ENCODE measurements at places on chromosomes 5 and 9.

- peak; percentile 54 for DNase-seq
Measured at GRCh38 chr5:11683666-11684065, 220.6 kb downstream of the CTNND2 start.

DNA sequence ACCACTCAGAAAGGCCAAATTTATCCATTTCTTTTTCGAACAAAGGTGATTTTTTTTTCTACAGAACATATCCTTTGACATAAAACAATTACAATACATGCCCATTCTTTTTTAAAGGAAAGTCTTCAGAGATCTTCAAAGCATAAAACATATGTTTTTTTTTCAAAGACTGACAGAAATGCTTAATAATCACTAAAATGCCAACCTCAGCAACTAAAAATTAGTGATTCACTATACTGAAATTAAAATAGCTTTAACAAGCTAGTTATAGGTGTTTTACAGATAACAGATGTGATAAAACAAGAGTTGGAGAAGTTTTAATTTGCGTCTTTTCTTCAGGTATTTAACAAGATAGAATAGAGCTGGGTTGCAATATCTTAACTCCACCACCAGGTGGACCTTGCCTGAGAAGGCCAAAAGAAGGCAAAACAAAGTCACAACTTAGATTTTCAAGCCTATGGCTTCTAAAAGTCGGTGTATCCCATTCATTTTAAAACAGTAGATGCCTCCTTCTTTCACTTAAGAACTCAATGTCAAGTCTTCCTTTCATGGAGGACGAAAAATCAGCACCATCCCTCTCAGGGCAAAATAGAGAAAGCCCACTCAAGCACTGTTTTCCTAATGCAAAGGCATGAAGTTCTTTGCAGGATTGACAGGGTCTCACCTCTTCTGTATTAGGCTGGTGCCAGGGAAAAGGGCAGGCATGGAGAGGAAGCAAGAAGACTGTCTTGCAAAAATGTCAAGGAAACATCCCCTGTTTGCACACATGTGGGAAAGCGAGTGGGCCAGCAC is 31.1 kb upstream of the CPLX2 start:
- peak; percentile 7 for DNase-seq

GRCh38 chr9:70031141-70031545 is 12.5 kb upstream of the MAMDC2 start:
- no peak for DNase-seq

DNA sequence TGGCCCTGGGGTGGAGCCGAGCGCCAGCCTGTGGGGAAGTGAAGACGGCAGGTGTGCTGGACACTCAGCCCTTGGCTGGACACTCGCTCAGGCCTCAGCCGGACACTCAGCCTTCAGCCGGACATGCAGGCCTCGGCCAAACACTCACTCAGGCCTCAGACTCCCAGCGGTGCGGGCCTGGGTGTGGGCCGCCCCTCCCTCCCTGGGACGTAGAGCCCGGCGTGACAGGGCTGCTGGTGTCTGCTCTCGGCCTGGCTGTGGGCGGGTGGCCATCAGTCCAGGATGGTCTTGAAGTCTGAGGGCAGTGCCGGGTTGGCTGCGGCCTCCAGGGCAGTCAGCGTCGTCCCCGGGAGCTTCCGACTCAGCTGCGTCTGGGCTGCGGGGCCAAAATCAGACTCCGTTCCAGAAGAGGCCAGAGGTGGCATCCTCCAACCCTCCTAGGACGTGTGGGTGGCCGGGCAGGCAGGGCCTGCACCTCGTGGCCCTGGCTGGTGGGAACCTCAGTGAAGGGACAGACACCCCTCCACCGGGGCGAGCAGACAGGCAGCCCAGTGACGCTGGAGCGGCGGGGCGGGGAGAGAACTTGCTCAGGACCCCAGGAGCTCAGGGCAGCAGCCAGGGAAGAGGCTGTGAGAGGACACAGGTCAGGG is 28.4 kb downstream of the SLC6A18 start:
- DNase-seq, result no peak

DNA sequence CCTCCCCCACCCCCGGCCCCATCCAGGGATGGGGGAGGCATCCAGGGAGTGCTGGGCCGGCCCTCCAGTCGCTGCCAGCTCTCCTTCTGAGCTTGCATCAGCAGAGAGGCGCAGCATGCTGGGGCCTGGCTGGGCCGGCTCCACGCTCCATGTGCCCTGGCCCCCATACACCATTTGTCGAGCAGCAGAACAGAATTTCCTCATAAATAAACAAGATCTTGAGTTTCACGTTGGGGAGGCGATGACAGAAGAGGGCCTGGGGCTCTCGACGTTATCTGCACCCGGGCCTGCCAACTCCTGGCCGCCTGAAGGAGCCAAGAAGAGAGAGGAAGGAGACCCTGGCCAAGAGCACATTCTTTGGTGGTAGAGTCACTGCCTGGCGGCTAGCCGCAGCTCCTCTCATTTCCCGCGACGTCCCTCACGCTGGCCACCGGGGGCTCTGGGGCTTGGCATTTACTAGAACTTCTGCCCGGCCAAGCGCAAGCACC is 177.0 kb downstream of the FGF18 start:
- no peak for DNase-seq

GRCh38 chr5:178586396-178586795 is 3.8 kb downstream of the COL23A1 start:
- no peak for DNase-seq

- DNase-seq, result no peak
Measured at GRCh38 chr9:22111954-22112247, 102.8 kb upstream of the CDKN2B start.

DNA sequence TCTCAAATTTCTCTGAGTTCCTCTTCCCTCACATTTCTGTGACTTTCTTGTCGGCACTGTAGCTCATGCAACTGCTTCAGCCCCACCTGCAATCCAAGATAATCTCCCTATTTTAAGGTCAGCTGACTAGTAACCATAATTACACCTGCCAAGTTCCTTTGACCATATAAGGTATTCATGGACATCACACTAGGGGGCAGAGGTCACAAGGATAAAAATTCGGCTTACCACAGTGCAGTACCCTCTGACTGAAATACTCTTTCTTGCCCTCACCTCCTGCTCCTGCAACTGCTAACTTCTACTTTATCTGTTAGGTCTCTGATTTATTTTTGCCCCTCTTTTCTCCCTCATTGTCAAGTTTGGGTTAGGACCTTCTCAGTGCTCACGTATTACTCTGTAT is 144.2 kb downstream of the GDNF start:
- DNase-seq, result no peak

GRCh38 chr5:180180846-180181245 is 28.2 kb downstream of the RASGEF1C start:
- no peak for DNase-seq

DNA sequence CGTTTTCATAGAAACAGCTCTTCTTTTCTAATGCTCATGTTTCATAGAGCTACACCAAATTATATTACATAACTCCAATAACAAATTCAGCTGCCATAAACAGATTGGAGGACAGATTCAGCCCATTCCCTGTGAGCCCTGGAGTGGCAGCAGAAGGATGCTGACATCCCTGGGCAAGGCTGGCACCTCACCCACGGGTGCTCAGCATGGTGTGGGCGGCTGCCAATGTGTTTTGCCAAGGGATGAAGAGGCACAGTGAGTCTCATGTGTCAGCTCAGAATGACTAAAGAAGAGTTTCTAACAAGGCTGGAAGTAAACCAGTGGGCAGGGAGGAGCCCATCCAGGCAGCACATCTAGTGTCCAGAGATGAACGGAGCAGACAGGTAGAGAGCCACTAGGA is 127.1 kb upstream of the ICE1 start:
- DNase-seq, result no peak

DNA sequence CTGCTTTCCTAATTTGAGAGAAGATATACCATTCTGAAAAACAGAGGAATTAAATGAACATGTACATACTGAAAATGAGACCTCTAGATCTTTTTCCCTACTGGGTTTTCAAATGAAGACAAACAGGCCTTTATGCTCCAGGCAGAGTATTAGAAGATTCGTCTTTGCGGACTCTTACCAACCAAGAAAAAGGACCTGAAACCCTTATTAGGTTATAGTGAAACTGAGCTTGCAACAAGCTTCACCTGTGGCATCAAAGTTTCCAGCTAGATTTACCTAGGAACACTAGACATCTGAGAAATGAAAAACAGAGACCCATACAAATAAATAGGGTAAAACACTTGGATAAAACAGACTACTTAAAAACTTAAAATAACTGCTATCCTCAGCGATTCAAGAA is 46.3 kb downstream of the SMIM15 start:
- DNase-seq, result no peak

DNA sequence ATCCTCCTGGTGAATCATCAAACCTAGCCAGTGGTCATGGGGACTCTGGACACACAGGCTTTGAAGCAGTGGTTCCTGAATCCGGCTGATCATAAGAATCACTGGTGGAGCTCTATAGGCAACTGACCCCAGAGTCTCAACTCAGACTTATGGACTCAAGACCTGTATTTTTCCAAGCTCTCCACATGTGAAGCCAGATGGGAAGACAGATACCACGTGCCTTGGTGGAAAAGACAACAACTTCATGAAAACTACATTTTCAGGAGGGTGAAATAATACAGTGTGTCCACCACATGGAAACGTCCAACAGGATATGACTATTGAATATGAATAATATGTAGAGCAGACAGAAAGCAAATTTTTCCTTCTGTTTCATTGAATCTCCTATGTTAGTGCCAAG is 33.7 kb downstream of the GABRP start:
- no peak for DNase-seq

- no peak for DNase-seq
Measured at GRCh38 chr5:33827018-33827707, 64.6 kb downstream of the ADAMTS12 start.

GRCh38 chr9:37056046-37056920 is 22.2 kb upstream of the PAX5 start:
- no peak for DNase-seq

- DNase-seq, result peak; percentile 37
Measured at GRCh38 chr9:129383019-129383560, 205.0 kb upstream of the IER5L start.

- DNase-seq, result no peak
Measured at GRCh38 chr5:54445691-54446378, 9.7 kb upstream of the HSPB3 start.

DNA sequence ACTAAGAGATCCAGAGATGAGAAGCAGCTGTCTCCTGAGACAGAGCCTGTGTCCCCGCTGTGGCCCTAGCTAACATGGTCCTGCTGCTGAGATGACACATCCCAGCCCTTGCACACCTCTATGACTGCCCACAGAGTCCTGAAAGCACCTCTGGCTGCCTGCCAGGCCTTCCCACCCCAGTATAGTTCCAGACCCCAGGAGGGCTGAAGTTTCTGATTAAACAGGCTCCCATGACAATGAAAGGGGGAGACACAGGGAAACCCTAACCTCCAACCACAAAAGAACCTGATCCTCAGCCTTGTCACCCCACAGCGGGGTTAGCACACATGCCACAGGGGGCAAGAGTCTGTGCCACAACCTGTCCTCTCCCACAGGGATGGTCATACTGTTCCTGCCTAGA is 15.6 kb downstream of the CIZ1 start:
- no peak for DNase-seq

DNA sequence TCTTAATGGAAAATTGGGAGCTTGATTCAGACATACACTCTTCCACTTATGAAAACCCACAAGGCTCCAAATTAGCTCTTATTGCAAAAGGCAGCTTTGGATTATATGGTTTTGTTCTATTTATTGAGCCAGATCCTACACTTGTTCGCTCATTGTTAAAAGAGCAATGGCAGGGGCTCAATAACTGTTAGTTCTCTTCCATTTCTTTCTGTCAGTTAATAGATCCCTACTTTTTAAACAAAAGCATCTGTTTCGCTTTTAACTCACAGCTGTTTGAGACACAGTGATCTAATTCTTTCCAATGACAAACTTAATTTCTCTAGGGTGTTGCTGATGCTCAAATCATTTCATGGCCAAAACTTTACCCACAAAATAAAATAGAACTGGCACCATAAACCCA is 11.7 kb downstream of the C5 start:
- DNase-seq, result no peak

GRCh38 chr5:116566251-116566650 is 8.4 kb downstream of the SEMA6A start:
- no peak for DNase-seq

DNA sequence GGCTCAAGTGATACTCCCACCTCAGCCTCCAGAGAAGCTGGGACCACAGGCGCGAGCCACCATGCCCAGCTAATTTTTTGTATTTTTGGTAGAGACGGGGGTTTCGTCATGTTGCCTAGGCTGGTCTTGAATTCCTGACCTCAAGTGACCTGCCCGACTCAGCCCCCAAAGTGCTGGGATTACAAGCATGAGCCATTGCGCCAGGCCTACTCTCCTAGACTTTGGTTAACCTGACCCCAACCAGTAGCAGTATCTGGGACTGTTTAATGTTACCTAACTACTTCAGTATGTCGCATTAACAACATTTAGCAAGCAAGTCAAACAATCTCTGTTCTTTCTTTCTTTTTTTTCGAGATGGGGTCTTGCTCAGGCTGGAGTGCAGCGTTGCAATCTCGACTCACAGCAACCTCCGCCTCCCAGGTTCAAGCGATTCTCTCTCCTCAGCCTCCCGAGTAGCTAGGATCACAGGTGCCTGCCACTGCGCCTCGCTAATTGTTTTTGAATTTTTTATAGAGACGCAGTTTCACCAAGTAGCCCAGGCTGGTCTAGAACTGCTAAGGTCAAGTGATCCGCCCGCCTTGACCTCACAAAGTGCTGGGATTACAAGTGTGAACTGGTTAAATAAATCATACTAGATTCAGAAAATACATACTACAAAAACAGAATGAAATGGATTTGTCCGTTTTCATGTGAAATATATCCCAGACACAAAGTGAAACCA is 2.0 kb downstream of the AK3 start:
- DNase-seq, result no peak

DNA sequence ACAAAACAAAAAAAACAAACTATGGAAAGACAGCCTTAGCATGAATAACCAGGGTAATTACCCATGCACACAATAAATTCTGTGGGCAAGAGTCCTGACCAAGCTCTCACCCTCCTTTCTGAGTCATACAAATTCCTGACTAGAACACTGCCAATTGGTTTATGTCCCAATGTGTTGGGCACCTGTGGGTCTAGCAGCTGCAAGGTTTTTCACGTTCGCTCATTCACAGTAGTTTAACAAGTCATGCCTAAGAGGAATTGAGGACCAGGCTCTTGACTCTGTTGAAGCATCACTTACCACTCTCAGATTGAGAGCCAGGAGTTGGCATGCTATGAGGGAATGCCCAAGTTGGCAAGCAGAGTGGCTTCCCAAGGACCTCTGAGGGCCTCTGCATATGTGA is 205.5 kb upstream of the SLC24A2 start:
- DNase-seq, result no peak

DNA sequence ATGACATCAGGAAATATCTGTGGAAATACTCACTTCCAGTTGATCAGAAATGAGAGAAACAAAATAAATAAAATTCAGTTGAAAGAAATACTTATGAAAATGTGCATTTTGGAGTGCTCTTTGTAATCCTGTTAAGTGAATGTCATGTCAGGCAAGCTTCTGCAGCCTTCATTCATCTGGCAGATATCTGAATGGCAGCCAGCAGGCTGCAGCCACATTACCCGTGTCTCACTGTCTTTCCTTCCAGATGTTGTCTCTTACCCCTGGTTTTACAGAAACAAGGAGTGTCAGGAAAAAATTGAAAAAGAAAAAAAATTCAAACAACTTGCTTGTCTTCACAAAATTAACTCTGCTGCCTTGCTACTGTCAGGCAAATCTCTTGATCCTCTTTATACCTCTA is 445.0 kb upstream of the RIOK2 start:
- no peak for DNase-seq

- no peak for DNase-seq
Measured at GRCh38 chr5:175576591-175576990, 81.3 kb upstream of the HRH2 start.

GRCh38 chr9:125763394-125763801 is 16.2 kb downstream of the PBX3 start:
- DNase-seq, result no peak

Data from inflammatory macrophage treated with lipopolysaccharide for 1 hour (primary cell).